ENCODE measurements at places on chromosomes 11 and 22.

GRCh38 chr11:121652971-121653370, 200.2 kb upstream of the SORL1-AS1 start:
- DNase-seq: no peak

- DNase-seq: no peak
Measured at GRCh38 chr11:20327377-20327935, 36.1 kb upstream of the HTATIP2 start.

- DNase-seq: no peak
Measured at GRCh38 chr11:46710821-46711269, 8.2 kb upstream of the F2 start.

DNA sequence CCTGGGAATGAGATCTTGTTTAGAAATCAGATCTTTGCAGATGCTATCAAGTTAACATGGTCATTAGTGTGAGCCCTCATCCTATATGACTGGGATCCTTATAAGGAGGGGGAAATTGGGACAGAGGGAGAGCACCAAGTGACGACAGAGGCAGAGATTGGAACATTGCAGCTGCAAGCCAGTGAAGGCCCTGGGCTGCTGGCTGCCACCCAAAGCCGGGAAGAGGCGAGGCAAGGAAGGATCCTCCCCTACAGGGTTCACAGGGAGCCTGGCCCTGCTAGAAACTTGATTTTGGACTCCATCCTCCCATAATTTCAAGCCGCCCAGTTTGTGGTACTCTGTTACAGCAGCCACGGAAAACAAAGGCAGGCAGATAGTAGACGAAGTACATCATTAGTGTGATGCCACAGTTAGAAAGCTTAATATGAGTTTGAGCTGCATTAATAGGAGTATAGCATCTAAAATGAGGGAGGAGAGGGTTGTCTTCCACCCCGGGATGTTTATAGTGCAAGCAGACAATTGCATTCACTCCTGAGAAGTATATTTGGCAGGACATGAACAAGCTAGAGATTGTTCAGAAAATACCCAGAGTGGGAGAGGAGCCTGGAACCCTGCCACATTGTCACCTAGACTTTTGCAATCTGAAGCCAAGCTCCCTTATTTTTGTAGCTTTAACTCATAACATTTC, 56.8 kb upstream of the CLMP start:
- no peak for DNase-seq

GRCh38 chr22:43228330-43228729, 41.4 kb upstream of the TTLL12 start:
- DNase-seq: no peak

DNA sequence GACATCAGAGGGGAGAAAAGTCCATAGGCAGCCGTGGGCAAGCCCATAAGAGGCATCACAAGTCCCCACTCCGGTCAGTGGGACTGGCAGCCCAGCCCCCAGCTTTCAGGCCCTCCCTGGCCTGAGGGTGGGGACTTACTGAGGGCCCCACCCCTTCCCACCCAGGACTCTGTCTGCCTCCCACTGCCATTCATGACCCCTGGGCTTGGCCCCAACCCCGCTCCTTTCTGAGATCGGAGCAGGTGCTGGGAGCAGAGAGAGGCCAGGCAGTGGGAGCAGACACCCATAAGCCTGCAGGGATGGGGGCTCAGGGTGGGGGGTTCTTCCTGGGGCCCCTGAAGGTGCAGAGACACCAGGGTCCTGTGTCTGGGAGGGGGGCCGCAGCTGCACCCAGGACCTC, 5.1 kb downstream of the UPK2 start:
- no peak for DNase-seq

DNA sequence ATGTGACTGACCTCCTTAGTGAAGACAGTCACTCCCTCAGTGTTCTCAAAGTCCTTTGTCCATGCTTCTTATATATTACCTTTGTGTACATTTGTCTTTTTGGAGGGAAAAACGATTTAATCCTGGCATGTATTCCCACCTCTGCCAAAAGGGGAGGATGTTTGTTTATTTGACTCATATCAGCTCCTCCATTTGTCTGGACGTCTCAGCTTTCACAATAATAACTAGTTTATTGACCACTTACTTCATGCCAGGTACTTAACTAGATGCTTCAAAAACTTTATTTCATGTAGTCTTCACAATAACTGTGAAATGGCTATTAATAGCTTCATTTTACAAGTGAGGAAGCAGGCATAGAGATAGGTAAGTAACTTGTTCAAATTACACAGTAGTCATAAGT, 5.3 kb downstream of the TBCEL start:
- no peak for DNase-seq

GRCh38 chr11:73326929-73327811, 19.1 kb downstream of the ARHGEF17 start:
- DNase-seq: no peak

GRCh38 chr11:76445121-76446084, 585 bp downstream of the EMSY start:
- peak; percentile 27 for DNase-seq

DNA sequence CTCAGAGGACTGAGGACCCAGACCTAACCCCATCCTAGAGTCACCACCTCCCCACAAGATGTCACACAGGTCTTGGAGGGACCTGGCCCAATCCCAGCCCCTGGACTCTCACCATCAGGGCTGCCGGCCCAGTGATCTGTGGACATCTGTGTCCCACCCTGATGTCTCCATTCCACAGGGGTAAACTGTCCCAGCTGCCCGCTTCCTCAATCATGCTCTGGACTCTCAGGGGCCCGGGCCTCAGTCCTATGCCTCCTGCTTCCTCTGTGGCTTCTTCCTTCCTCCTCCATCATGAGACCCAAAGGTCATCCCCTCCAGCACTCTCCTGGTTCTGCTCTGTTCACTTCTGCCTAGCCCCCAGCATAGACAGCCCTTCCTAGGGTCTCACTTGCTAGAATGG, 32.2 kb downstream of the ARAP1 start:
- no peak for DNase-seq

DNA sequence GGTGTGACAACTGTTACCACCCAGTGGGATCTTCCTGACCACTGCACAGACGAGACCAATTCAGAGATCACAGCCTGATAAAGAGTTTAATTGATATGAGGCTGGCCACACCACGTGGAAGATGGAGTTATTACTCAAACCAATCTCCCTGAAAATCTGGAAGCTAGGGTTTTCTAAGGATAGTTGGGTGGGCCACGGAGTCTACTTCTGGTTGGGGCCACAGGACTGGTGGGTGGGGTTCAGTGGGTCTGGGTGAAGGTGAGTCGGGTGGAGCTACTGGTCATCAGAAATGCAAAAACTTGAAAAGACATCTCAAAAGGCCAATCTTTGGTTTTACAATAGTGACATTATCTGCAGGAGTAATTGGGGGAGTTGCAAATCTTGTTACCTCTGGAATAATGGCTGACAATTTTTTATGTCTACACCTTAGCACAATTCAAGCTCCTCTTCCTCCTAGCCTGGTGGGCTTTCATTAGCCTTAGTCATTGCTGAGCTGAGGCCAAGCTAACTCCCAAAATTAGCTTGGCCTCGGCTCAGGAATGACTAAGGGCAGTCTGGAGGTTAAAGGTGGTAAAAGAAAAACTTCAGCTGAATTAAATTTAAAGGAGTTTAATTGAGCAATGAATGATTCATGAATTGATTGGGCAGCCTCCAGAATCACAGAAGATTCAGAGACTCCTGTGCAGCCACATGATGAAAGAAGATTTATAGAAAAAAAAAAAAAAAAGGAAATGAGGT, 13.1 kb downstream of the C11orf96 start:
- DNase-seq: no peak

- DNase-seq: peak; percentile 91
Measured at GRCh38 chr11:101914738-101915426, at the start of gene CEP126. CEP126 (plus strand) TSS chr11:101915010; CDS start chr11:101915285, 275 bp downstream.
